ENCODE measurements at places on chromosomes 7 and 10. TPM values are rescaled to one million over a fixed set of nuclear protein-coding genes. Genes with fewer than 3 reads are reported as not detected.

- DNase-seq: no peak
These were observed 53.7 kb upstream of the DPYSL4 start for GRCh38 chr10:132133005-132133404.

DNA sequence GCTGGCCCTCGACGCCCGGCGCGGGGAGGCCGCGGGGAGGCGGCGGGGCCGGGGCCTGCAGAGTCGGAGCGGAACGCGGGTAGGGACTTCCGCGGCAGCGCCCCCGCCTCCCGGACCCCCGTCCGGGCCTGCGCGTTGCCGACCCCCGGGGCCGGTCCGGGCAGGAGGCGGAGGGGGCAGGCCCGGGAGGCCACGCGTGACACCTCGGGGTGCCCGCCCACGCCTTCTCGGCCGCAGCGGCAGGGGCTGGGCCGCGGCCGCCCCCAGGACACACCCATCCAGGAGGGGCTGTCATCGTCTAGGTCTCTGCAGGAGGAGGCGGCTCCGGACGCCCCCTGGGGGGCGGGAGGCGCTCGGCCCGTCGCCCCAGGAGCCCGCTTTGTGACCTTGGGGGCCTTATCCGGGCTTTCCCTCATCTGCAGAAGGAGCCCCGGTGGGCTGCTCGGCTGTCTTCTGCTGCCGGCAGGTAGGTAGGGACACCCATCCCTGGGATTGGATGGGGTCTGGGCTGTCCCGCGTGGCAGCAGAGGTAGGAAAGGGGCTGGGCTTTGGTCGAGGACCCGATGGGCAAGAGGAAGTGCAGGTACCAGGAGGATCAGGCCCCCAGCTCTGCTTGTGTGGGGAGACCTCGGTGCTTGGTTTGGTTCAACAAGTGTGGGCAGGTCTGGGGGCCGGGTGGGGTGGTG lies 569 bp downstream of the ZNF316 start:
- peak; percentile 30 for DNase-seq

DNA sequence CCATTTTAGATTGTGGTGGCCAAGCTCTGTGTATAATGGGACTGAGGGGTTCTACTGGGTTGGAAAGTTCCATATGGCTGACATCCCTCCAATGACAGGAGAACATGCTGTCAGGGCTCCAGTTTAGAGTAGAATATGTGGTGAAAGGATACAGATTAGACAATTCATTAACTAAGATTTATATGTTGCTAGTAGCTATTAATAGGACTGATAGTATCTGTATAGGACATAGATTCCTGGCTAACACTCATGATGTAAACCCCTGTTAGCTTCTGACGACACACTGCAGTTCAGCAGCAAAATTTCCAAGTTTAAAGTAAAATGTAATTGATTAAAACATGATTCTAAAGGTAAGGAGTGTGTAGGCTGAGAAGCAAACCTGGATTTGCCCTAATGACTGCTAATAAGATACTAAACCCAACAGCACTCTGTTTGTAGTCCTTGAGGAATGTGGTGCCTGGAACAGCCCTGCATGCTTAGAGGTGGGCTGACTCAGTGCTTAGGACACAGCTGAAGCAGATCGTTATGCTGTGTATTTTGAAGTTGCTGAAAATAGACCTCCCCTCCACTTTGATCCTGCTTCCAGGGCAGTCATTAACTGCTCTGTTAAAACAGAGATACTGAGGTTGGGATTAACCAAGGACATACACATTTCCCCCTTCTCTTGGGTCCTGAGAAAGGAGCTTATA lies 1129.6 kb downstream of the SORCS3 start:
- DNase-seq: peak; percentile 35

- no peak for DNase-seq
These were observed 303.7 kb downstream of the BMPER start for GRCh38 chr7:34208878-34209621.

DNA sequence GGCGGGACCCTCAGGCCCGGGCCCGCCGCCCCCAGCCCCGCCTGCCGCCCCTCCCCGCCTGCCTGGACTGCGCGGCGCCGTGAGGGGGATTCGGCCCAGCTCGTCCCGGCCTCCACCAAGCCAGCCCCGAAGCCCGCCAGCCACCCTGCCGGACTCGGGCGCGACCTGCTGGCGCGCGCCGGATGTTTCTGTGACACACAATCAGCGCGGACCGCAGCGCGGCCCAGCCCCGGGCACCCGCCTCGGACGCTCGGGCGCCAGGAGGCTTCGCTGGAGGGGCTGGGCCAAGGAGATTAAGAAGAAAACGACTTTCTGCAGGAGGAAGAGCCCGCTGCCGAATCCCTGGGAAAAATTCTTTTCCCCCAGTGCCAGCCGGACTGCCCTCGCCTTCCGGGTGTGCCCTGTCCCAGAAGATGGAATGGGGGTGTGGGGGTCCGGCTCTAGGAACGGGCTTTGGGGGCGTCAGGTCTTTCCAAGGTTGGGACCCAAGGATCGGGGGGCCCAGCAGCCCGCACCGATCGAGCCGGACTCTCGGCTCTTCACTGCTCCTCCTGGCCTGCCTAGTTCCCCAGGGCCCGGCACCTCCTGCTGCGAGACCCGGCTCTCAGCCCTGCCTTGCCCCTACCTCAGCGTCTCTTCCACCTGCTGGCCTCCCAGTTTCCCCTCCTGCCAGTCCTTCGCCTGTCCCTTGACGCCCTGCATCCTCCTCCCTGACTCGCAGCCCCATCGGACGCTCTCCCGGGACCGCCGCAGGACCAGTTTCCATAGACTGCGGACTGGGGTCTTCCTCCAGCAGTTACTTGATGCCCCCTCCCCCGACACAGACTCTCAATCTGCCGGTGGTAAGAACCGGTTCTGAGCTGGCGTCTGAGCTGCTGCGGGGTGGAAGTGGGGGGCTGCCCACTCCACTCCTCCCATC lies 82.7 kb downstream of the PAX2 start:
- peak; percentile 30 for DNase-seq

DNA sequence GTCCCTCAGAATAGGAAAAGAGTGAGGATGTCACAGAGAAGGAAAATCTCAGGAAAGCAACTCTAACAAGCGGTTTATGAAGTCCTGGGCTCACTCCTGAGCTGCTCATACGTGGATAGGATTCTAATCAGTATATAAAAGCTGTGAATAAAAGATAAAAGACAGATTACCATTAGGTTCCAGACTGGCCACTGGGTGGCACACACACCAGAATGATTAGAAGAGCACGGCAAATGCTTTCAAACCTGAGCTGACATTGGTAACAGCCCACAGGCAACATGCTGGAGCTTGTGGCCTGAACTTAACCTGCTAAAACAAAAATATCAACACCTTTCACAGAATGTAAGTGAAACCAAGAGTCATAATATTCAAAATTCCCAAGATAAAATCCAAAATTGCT lies 370.8 kb downstream of the GRID1 start:
- DNase-seq: peak; percentile 61

DNA sequence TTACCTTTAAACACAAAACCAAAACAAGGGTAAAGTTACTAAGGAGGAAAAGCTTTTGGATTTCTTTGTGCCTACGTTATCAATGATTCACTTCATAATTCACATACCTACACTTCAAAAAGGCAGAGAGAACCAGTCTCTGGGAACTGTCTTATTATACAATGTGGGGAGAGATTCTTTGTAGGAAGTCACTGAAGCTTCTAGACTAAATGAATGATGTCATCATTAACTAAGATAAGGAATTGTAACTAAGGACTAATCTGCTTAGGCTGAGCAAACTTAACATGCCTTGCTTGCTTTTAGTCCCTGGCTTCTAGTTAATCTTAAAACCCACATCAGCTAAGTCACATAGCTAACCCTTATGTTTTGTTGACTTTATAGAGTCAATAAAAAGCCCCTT lies 771.2 kb downstream of the NXPH1 start:
- no peak for DNase-seq

DNA sequence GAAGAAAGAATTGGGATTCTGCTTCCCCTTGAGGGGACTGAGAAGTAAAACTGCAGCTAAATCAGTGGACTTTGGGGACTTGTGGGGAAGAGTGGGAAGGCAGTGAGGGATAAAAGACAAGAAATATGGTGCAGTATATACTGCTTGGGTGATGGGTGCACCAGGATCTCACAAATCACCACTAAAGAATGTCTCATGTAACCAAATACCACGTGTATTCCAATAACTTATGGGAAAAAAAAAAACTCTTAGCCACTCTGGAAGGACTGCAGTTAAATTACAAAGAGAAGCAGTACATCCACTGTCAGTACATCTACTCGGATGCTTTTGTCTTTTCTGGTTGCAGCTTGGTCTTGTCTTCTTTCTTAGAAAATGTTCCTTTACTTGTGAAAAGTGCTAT lies 27.4 kb upstream of the GOT1 start:
- no peak for DNase-seq

DNA sequence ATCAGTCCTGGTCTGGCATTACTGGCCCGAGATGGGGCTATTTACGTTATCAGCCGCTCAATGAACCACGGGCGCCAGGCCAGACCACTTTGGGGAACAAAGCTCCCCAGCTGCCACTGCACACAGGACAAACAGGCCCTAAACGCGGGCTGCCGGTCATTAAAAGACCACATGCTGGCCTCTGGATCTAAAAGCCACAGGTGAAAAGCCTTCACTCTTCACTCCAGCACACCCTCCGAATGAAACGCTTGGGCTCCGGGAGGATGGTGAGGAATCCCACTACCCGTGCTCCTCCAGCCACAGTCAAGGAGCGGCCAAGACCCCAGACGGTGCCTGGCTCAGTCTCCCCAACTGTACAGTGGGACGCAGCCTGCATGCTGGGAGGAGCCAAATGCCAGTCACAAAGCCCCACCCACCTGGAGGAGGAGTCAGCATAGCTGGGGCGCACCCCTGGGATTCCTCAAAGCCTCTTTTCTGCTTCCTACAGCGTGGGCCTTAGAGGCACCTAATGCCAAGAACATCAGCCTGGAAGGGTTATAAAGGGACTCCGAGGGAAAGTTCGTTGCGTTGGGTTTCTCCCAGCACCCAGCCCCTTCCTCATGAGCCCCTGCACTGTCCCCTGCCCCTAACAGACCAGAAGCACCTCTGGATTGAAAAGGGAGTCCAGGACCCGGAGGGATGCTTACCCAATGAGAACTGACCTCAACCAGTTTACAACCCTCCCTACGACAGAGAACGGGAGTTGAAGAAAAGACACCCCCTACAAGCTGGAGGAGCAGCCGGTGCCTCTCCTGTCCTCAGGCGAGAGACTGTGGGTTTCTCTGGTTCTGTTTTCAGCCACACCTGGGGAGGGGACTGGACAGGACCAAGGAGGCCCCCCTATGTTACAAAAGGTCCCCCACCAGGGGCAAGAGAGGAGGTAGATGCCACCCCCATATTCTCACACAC lies 4.7 kb downstream of the PDGFA start:
- DNase-seq: no peak

- no peak for DNase-seq
These were observed 731.8 kb downstream of the PHTF2 start for GRCh38 chr7:78530351-78530750.

DNA sequence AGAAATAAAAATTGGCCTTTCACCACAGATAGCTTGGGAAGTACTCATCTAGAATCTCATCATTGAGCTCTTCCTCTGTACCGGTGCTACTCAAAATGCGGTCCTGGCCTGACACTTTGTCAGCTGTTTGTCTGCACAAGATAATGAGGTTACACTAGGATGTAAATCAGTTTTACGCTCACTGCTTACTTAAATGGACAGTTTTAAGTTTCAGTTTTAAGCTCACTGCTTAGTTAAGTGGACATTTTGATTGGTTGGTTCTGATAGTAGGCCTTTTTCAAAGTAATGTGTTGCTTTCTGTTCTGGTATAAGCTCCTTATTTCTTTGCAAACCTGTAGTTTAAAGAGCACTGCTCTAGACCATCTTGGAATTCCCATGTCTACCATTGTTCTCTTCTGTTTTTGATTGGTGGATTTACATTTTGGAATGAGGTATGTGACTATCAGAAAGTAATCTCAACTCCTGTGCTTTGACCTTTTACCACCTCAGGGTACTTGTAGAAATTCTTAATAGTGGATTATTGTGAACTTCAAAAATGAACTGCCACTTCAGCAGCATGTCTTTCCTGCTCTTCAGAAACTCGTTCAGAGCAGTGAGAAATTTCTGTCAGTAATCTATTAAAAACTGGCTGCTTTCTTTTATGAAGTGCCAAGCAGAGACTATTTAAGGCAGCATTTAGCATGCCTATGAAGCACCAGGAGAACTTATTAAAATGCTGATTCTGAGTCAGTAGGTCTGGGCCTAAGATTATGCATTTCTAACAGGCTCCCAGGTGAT lies 55.0 kb downstream of the C1GALT1 start:
- DNase-seq: no peak

DNA sequence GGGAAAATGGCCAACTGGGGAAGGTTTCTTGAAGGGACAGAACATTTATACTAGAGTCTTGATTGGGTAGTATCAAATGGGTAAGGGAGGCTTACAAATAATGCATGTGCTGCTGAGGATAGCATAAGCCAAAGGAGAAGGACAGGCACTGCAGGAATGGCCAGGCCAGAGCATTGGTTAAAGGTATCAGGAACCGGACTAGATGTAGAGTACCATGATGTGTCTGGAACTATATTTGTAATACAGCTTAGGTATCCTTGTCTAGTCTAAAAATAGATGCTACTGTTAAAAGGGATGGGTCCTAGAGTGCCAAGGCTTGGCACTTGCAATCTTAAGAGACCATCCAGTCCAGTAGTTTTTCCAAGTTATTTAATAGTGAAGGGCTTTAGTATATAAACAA lies 20.3 kb downstream of the TMEM243 start:
- DNase-seq: no peak

DNA sequence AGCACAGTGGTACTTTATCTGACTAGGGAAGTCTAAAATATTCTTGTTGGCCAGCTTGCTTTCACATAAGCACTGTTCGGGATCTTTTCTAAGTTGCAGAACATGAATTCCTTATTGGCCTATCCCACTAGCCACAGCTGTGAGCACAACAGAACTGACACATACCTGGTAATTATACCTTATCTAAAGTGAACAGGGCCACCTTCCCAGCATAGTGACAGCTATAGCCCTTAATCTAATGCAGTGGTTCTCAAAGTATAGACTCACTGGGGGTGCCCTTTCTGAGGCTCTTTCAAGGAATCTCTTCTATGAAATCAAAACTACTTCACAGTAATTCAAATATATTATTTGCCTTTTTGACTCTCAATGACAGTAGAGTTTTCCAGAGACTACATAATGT lies 184.7 kb upstream of the KAT6B start:
- no peak for DNase-seq

- no peak for DNase-seq
These were observed 211.2 kb downstream of the CRPPA start for GRCh38 chr7:16210171-16210570.

- DNase-seq: no peak
These were observed 46.1 kb upstream of the FMC1 start for GRCh38 chr7:139294951-139295575.

- no peak for DNase-seq
These were observed 46.7 kb upstream of the SPOCK2 start for GRCh38 chr10:72134785-72135767.

The GRM3 gene
- total RNA-seq: not detected

The TAC1 gene
- total RNA-seq: 7.9 TPM

The CALHM3 gene
- not detected for total RNA-seq

The ACSM6 gene
- total RNA-seq: 0.63 TPM

The GSAP gene
- total RNA-seq: 51.4 TPM

The ZFAND4 gene
- total RNA-seq: 50.9 TPM

The VWA2 gene
- not detected for total RNA-seq

The FKBP6 gene
- total RNA-seq: not detected

The CRYGN gene
- total RNA-seq: 27.5 TPM

The CDNF gene
- 2.6 TPM for total RNA-seq

The MUC12 gene
- not detected for total RNA-seq

The MARCHF5 gene
- 29.6 TPM for total RNA-seq

The CCL24 gene
- total RNA-seq: not detected

The TMUB1 gene
- total RNA-seq: 33.7 TPM

All from thyroid gland (tissue), 4 donors.